Caco-2 (cell line): ENCODE measurements at places on chromosomes 3 and 15.

- 0 out of 2 replicates have a peak, but pooled peaks cover 1% of the 10 kb centered on the region for H3K36me3 ChIP-seq
- no peak overlapping the region for H3K27ac ChIP-seq
- no peaks in the 10 kb centered on the region for H3K27me3 ChIP-seq
- no peak for DNase-seq
- H3K4me3 ChIP-seq, result no peak overlapping the region
These were observed 192.7 kb downstream of the SUCLG2 start for GRCh38 chr3:67461667-67462142.

DNA sequence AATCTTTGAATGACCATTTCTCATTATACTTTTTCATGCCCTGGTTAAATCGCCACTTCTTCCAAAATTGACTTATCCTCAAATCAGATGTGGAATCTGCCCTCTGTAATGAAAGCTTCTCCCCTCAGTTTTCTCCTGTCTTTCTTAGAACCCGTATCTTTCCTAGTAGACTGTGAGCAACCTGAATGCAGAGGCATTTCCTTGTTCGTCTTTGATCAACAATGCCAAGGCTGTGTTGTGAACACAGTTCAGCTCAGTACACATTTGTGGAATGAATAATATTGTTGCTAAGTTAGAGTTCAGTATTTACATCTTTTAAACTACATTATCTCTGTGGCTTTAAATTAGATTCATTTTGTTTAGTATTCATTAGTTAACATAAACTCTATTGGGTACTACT lies 123.3 kb downstream of the TPRG1 start:
- H3K36me3 ChIP-seq, result no peaks in the 10 kb centered on the region
- peaks cover 5% of the 10 kb centered on the region; the same call in 1 of the 2 replicates for H3K4me1 ChIP-seq
- H3K27me3 ChIP-seq, result no peaks in the 10 kb centered on the region
- no peak overlapping the region for H3K27ac ChIP-seq

- no peak overlapping the region for H3K4me3 ChIP-seq
- H3K27me3 ChIP-seq, result no peaks in the 10 kb centered on the region
- no peak overlapping the region for H3K27ac ChIP-seq
- H3K4me1 ChIP-seq, result peaks cover 4% of the 10 kb centered on the region; the same call in 1 of the 2 replicates
These were observed 29.8 kb downstream of the IL1RAP start for GRCh38 chr3:190543671-190544070.

DNA sequence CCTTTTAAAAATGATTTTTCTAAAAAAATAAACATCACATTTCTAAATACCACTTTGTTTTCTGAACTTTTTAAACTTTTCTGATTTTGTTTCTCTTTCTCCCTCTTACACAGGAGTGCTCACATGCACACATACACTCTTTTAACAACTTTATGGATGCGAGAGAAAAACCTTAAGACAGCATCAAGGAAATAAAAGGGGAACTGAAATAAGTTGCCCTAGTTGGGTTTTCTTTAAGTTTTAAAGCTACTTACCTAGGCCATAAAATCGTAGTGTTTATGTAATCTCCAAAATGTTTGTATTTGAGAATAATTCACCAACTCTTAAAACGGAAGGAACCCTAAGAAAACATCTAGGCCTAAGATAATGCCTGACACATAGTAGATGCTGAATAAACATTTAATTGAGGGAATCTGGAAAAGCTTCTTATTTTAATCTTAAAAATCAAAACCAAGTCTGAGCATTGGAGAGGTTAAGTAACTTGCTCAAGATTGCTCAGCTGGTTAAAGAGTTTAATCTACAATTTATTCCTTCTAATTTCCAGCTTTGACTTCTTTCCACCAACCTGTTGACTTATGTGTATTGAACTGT lies 1.2 kb upstream of the BBX start:
- no peak for DNase-seq
- H3K27ac ChIP-seq, result no peak overlapping the region
- no peaks in the 10 kb centered on the region for H3K4me1 ChIP-seq
- H3K4me3 ChIP-seq, result no peak overlapping the region
- no peaks in the 10 kb centered on the region; the same call in 1 of the 2 replicates for H3K27me3 ChIP-seq

DNA sequence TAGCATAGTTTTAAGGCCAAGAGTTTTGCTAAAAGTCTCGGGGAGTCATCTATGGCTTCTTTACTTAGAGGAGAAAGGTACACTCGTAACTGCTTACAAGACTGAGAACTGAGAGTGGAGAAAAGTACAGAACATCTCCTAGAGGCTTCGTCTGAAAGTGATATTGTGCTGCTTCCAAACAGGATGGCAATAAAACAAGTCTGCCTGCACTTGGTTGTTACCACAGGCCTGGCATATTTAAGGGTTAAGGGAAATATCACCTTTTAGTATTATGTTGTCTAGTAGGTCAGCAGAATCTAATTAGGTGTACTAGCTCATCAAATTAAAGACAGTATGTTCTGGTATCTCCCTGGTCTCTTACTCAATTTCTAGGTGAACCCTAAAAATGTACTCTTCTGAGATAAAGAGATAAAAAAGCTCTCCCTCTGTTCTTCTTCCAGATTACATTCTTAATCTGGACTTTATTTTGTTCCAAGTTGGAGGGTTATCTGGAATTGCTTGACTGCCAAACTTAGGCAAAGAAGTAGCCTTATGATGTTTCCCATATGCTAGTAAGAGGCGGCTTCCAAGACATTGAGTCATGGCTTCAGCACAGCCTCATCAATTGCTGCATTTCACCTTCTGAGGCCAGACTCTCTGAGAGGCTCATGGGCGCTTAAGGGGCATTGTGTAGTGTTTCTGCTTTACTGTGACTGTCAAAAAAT lies 181.3 kb downstream of the LSAMP start:
- no peaks in the 10 kb centered on the region for H3K4me1 ChIP-seq
- no peaks in the 10 kb centered on the region for H3K27me3 ChIP-seq
- H3K36me3 ChIP-seq, result no peaks in the 10 kb centered on the region
- H3K27ac ChIP-seq, result no peak overlapping the region

DNA sequence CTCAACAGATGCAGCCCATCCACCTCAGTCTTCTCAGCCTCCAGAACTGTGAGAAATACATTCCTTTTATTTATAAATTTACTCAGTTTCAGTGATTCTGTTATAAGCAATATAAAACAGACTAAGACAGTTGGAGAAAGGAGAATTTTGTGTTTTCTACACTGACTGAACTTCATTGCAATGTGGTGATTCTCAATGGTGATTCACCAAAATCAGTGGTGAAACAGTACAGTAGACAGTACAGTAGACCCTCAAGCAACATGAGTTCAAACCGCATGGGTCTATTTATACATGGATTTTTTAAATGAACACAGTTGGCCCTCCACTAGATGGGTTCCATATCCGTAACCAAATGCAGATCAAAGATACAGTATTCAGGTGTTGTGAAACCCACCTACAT lies 403.1 kb upstream of the TGFBR2 start:
- peaks cover 23% of the 10 kb centered on the region for H3K4me1 ChIP-seq
- H3K27ac ChIP-seq, result no peak overlapping the region
- no peaks in the 10 kb centered on the region for H3K27me3 ChIP-seq
- no peaks in the 10 kb centered on the region for H3K36me3 ChIP-seq
- H3K4me3 ChIP-seq, result no peak overlapping the region

- no peak for DNase-seq
- no peaks in the 10 kb centered on the region; the same call in 1 of the 2 replicates for H3K36me3 ChIP-seq
- H3K4me1 ChIP-seq, result no peaks in the 10 kb centered on the region
- no peak overlapping the region for H3K27ac ChIP-seq
- H3K4me3 ChIP-seq, result no peak overlapping the region
These were observed 61.4 kb downstream of the GOLIM4 start for GRCh38 chr3:168034152-168034928.

DNA sequence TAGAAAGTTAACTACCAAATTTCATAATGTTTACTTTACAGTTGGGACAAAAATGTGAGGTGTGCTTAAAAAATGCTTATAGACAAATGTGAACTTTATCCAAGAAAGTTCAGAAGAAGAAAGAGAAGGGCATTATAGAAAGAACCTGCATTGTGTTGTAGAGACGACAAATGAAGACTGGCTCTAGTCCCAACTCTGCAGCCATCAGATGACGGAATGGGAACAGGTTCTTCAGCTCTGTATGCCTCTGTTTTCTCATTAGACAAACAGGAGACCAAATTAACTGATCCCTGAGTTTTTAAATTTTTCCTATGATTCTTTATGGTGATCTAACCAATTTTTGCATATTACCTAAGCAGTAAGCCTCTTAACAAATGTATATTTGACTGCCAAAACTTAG lies 49.2 kb downstream of the PDZRN3 start:
- no peak overlapping the region for H3K4me3 ChIP-seq
- no peaks in the 10 kb centered on the region for H3K36me3 ChIP-seq
- no peaks in the 10 kb centered on the region for H3K27me3 ChIP-seq
- DNase-seq, result no peak
- peaks cover 45% of the 10 kb centered on the region for H3K4me1 ChIP-seq
- H3K27ac ChIP-seq, result no peak overlapping the region

DNA sequence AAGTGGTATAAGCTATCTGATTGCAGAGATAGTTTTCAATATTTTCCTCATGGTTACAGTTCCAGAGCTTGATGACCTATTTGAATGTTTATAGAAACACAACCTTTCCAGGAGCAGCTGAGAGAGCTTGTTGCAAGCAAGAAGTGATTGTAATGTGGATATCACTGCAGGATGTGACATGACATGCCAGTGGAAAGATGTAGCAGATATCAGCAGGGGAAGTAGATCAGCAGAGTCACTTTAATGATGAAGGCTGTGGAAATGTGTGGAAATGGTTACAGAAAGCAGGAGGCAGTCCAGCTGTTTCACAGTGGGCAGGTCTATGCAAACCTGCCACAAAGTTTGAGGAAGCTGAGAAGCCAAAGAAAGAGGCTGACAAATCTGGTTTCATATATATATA lies 21.0 kb downstream of the TMEM158 start:
- H3K4me1 ChIP-seq, result peaks cover 15% of the 10 kb centered on the region
- no peak overlapping the region for H3K27ac ChIP-seq
- no peaks in the 10 kb centered on the region for H3K27me3 ChIP-seq
- H3K4me3 ChIP-seq, result no peak overlapping the region
- no peaks in the 10 kb centered on the region for H3K36me3 ChIP-seq
